Activated naive CD8-positive, alpha-beta T cell treated with anti-CD3 and anti-CD28 coated beads for 36 hours (primary cell): ENCODE measurements at places on chromosomes 7 and 10.
A peak's percentile ranks its signal among the peaks of the same experiment; 100 is the strongest.

GRCh38 chr10:73871295-73872189 lies 2.8 kb downstream of the CAMK2G start:
- DNase-seq = no peak

DNA sequence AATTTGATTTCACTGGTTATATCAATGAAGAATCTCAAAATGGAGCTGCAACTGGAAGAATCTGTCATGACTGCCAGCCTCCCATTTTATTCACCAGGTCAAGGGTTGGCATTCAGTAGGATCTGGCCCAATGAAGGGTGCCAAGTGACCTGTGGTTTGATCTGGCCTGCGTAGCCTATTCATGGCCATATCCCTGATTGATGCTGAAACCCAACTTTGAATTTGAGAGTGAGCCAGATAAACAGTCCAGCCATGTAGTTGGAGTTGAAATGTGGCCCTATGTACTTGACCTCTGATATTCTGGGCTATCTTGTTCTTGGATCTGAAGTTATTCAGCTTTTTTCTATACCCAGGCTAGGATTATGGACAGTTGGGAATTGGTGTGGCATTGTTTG lies 1.5 kb downstream of the MKLN1 start:
- no peak for DNase-seq

GRCh38 chr7:156156734-156157408 lies 344.6 kb upstream of the SHH start:
- DNase-seq = no peak

DNA sequence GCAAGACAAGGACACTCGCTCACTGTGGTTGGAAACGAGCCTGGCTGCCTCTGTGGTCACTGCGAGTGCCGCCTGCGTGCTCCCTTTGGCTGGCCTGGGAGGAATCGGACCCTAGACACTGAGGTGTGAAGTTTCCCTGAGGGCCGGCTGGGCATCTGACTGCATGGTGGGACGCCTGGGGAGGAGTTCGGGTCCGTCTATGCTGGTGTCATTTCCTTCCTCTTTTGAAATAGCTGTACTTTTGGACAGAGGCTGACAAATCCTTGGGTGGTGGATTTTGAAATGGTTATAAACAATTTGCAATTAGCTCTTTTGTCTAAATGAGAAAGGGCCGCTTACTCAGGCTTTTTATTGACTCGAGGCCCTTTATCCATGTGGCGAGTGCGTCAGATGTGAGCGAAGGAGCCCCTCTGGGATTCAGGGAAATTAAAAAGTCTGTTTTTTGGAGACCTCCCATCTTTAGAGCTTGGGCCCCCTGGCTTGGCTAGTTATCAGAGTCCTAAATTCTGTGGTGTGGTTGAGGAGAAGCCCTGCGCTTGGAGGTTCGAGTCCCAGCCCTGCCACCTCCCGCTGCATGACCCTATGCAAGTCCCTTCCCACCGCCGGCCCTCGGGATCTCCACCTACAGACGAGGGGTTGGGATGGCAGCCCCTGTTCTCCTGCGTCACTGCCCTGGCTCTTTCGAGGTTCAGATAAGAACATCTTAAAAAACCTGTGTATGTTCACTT lies 147.1 kb downstream of the RGS10 start:
- DNase-seq = no peak

DNA sequence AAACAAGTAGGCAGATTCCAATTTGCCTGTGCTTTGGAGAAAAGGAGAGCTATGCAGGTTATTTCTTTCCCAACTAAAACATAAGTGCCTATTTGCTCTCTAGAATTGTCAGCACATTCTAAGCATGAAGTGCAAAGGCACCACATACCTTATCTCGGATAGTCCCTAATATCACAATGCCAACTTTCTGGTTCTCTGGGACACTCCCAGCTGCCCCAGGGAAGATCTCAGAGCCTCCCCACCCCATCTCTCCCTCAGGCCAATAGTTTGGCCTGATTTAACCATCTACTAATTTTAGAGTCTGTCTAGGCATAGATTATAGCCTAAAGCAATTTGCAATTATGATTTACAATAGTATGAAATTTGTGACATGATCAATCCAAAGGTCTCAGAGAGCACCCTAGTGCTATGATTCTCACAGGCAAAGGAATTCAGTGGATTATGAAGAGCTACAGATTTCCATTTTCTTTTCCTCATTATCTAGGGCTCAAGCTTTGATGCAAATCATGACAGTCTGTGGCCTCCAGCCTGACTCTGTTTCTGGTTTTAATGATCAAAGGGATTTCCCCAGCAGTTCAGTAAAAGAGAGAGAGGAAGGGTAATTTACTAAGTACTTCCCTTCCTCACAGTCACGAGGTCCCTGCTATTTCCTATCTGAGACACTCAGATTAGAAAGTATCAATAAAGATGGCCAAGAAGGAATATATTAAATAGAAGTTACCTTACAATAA lies 29.0 kb upstream of the IL6 start:
- peak; percentile 12 for DNase-seq

DNA sequence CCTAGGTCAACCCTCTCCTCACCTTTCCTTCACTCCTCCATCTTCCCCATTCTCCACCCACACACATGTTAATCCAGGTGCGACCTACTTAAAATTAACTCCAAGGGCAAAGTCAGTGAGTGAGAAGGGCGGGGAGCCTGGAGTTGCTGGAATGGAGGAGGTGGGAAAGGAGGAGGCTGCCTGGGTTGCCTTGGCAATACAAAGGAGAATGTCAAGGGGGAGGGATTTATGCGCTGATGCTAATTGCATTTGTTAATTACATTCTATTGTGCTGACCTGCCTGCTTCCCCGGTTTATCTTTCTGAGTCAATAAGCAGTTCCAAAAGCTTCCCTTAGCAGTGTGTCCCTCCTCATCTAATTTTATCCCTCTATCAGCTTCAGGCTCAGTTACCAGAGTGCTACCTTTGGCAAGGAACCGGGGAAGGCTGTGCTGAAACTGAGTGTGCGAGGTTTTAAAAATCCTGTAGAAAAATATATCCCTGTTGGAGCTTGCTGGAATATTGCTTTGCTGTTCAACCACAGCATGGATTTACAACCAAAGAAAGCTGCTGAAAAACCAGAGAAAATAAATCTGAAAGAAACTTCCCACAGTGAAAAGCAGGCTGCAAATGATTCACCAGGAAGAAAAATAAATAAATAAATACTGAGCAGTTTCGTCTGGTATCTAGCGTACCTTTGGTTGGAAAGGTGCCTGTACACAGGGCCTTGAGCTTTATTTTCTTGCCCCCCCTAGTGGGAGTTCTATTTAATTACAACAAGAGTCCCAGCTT lies 113.2 kb upstream of the DGKB start:
- no peak for DNase-seq

GRCh38 chr7:96238976-96239766 lies 82.7 kb downstream of the SLC25A13 start:
- no peak for DNase-seq

DNA sequence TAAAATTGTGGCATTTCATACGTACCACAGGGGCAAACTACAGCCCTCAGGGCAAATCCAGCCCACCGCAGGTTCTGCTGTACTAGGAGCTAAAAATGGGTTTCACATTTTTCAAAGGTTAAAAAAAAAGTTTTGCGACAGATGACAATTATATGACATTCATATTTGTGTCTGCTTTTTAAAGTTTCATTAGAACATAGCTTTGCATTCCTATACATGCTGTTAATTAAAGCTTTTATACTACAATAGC lies 758 bp upstream of the PNPLA8 start:
- no peak for DNase-seq

DNA sequence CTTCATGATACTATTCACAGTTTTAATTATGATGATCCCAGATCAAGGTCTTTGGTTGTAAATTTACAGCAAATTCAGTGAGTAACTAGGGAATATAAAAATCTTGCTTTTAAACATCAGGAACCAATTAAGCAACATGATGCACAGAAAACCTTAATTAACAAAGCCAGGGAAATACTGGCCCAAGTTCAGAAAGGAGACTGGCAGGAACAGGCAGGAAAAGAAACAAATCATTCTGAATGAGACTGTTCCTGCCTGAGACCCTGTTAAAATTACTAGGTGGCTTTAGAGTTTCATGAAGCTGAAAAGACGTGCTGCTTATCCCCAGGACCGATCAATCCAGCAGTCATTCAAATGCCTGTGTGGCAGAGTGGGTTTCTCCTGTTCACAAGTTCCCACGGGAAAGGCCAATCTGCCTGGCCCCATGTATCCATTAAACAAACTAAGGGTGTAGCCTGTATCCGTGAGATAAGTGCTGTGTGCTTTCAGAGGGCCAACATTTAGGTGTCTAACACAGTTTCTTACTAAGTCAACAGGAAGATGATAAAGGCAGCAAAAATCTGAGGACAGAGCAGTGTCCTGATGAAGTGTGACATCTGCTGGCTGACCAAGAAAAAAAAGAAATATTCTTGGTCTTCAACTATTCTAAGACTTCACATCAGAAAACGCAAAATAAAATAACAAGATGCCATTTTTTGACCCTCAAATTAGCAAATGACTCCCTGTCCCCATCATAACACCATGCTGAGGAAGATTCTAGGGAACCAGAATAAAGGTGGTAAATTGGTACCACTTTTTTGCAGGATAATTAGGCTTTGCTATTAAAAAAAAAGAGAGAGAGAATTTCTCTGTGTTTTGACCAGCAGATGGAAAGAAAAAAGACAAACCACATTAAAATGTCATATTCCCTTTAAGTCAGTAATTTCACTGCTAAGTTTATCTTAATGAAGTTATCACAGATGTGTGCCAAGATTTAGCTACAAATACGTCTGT lies 34.2 kb downstream of the PUS7 start:
- no peak for DNase-seq

- no peak for DNase-seq
Observed at GRCh38 chr7:156496363-156496769, 144.2 kb upstream of the RNF32 start.

- no peak for DNase-seq
Observed at GRCh38 chr7:146659732-146660131, 543.1 kb downstream of the CNTNAP2 start.

DNA sequence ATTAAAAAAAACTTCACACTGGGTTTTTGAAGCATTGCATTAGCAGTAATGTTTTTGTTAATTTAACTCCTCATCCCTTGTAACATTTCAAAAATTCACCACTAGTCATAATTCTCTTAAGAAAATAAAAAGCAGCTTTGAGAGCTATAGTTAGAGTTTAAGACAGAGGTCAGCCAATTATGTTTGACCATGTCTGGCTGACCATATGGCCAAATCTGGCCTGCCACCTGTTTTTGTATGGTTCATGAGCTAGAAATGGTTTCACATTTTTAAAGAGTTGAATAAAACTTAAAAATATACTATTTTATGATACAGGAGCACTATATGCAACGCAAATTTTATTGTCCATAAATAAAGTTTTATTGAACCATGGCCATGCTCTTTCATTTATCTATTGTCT lies 73.0 kb upstream of the LRRTM3 start:
- DNase-seq = no peak

- DNase-seq = no peak
Observed at GRCh38 chr7:44222776-44223261, 22.0 kb downstream of the YKT6 start.

DNA sequence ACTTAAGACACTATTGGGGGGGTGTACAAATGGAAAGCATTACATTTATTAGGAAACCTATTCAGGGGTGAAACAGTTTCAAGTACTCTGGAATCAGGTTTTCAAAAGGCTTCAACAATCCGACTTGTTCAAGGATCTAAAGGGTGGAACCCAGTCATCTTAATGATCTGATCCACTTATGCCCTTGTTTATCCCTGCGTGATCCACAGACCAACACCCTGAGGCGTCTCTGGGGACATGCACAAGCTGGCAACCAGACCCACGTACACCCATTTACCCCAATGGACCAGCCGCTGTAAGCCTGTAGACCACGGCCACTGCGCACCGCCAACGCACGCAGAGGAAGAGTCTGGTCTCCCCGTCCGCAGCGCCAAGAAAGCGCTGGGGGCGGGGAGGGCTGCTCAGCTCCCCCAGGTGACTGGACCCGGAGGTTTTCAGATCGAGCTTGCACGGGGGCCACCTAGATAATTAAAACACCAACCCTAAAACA lies 13.4 kb downstream of the HNRNPF start:
- DNase-seq = peak; percentile 35

GRCh38 chr7:47066976-47067614 lies 514.8 kb downstream of the TNS3 start:
- DNase-seq = no peak

DNA sequence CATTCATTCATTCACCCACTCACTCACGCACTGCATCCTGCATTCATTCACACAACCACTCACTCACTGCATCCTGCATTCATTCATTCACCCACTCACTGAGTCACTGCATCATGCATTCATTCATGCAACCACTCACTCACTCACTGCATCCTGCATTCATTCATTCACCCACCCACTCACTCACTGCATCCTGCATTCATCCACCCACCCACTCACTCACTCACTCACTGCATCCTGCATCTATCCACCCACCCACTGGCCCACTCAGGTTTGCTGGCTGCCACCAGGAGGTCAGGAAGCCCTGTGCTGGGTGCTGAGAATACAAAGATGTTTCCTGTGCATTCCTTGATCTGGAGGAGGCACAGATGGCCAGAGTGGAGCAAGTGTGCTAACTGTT lies 2.3 kb upstream of the SNX8 start:
- DNase-seq = no peak

- no peak for DNase-seq
Observed at GRCh38 chr7:794671-795329, 37.5 kb upstream of the SUN1 start.

DNA sequence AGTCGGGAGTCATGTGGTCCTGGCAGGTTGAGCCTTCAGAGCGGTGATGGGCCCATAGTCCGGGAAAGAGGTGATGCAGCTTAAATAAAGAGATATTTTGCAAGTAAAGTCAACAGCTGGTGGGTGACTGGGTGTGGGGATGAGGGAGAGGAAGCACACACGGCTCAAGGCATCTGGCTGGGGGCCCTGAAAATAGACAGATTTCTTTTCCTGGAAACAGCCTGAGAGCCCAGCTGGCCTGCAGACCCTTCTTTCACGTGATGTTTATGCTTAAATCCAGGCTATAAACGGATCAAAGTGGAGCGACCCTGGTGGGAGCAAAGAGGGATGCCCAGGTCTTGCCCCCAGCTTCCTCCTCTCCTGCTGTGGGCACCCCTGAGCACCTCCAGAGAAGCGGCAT lies 149.1 kb downstream of the TEX36 start:
- no peak for DNase-seq

GRCh38 chr7:94395141-94396036 lies 694 bp downstream of the COL1A2 start:
- DNase-seq = peak; percentile 21

DNA sequence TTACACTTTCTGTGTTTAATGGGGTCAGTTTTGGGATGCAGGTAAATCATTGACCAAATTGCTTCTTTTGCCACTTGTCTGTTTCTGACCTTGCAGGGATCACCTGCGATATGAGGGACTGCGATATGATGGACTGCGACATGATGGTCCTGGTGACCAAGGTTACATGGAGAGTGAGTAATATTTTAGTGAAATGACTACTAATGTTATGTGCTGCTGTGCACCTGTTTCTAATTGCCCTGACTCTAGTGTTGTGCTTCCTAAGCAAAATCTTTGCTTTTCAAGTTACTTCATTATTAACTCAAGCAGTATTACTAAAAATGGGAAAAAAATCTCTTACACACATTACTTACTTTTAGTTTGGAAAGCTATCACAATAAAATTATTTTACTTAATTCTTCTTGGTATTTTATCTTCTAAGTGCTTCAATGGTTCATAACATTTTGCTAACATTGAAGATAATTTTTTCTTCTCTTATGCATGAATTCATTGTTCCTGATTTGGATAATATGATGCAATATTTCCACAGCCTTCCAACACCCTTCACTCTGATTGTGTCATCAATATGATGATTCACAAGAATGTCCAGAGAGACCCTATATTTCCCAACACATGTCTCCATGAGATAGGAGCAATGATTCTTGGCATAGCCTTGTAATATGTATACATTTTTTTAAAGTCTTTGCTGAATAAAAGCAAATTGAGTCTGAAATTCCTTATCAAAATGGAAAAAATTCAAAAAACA lies 306.2 kb upstream of the AKR1E2 start:
- no peak for DNase-seq
